SJSA1 (cell line): ENCODE measurements at places on chromosomes 6 and 20. TPM values are rescaled to one million over a fixed set of nuclear protein-coding genes. Genes with fewer than 3 reads are reported as not detected.
A peak's percentile ranks its signal among the peaks of the same experiment; 100 is the strongest.

TSHZ2 gene
- total RNA-seq = not detected in 2 replicates

SLC22A2 gene
- total RNA-seq = not detected in 2 replicates

- H3K4me1 ChIP-seq = no peaks in the 10 kb centered on the region; the same call in 1 of the 2 replicates
- H3K27me3 ChIP-seq = 0 out of 2 replicates have a peak, but pooled peaks cover 7% of the 10 kb centered on the region
- no peaks in the 10 kb centered on the region for H3K36me3 ChIP-seq
- H3K4me3 ChIP-seq = no peak overlapping the region
- H3K27ac ChIP-seq = no peak overlapping the region
Measured at GRCh38 chr20:3067139-3068014, 4.0 kb upstream of the OXT start.

GRCh38 chr20:48148916-48149672 lies 363.8 kb upstream of the SULF2 start:
- no peaks in the 10 kb centered on the region for H3K4me1 ChIP-seq
- H3K4me3 ChIP-seq = no peak overlapping the region
- H3K27me3 ChIP-seq = 0 out of 2 replicates have a peak, but pooled peaks cover 2% of the 10 kb centered on the region
- H3K36me3 ChIP-seq = no peaks in the 10 kb centered on the region
- no peak overlapping the region for H3K27ac ChIP-seq

- no peaks in the 10 kb centered on the region for H3K36me3 ChIP-seq
- peak overlapping the region; percentile 63 for H3K27ac ChIP-seq
- no peaks in the 10 kb centered on the region for H3K27me3 ChIP-seq
- H3K4me1 ChIP-seq = peaks cover 35% of the 10 kb centered on the region
Measured at GRCh38 chr6:113564371-113565171, 292.6 kb upstream of the MARCKS start.

DNA sequence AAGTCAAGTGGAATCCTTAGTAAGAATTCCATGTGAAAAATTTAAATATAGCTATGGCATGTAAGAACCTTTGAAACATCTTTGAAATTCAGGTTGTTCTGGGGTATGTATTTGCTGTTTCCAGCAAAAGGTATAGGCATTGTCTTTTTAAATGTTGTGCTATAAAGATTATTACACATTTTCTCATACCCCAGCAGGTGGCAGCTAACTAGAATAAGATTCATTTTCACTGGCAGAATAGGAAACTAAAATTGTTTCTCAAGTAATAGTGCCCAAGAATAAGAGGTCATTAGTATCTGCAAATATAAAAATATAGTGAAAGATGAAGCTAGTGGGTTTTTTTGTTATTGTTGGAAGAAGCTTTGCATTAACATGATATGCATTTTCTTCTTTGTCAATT lies 1.8 kb downstream of the GRIK2 start:
- peaks cover 29% of the 10 kb centered on the region for H3K27me3 ChIP-seq
- peaks cover 6% of the 10 kb centered on the region; the same call in 1 of the 2 replicates for H3K4me1 ChIP-seq
- no peak overlapping the region for H3K4me3 ChIP-seq
- H3K36me3 ChIP-seq = no peaks in the 10 kb centered on the region

- peak overlapping the region; percentile 87 for H3K27ac ChIP-seq
- no peaks in the 10 kb centered on the region for H3K27me3 ChIP-seq
- H3K4me3 ChIP-seq = no peak overlapping the region
- no peaks in the 10 kb centered on the region for H3K36me3 ChIP-seq
- H3K4me1 ChIP-seq = peaks cover 27% of the 10 kb centered on the region
Measured at GRCh38 chr6:112563368-112563767, 216.2 kb downstream of the RFPL4B start.

DNA sequence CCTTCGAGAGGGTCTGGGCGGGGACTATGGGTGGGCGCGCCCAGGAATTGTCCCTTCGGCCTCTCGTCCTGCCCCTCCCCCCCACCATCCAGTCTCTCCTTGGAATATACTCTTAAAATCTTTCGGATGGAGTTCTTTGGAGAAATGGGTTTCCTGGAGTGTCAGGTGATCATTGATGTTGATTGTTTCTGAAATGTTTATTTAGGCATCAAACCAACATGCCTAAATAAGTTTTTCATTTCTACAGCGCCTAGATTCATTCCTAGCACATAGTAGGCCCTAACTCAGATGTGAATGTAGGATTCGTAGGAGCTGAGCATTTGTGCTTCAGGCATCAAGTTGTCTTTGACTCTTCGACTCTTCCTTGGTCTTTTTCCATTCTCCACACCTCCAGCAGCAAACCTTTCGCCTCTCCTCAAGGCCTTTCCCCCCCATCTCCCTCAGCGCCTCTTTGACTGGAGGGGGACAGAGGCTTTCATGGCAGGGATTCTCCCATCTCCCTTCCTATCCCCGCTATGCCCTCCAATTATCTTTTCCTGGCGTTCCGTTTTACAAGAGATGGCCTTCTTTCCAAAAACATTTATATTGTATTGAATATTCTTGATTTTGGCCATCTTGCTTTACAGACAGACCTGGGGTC lies 610 bp downstream of the CASP8AP2 start:
- H3K27ac ChIP-seq = peak overlapping the region; percentile 72
- peaks cover 9% of the 10 kb centered on the region for H3K4me1 ChIP-seq
- no peak for DNase-seq
- H3K36me3 ChIP-seq = peaks cover 38% of the 10 kb centered on the region
